CD8-positive, alpha-beta memory T cell (primary cell): ENCODE measurements at places on chromosomes 1 and 21.

- DNase-seq, result no peak
Observed at GRCh38 chr1:28956038-28956464, 41.7 kb downstream of the EPB41 start.

DNA sequence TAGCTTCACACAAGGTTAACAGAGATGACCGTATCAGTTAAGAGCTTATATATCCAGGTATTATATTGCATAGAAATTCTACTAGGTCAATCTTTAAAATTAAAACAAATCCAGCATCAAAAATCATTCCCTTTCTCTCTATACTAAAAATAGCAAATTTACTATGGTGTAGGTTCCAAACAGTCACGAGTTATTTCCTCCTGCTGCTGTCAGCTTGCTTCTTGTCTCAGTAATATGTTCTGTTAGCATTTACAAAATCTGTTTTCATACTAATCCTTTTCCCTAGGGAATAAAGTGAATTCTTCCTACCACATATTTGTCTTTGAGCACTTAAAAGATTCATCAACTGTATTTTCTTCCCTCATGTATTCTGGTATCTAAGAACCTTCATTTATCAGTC lies 2.5 kb downstream of the WDR26 start:
- no peak for DNase-seq

GRCh38 chr21:37337179-37337578 lies 29.4 kb upstream of the DYRK1A start:
- no peak for DNase-seq

- DNase-seq, result no peak
Observed at GRCh38 chr1:47507881-47508701, 70.2 kb downstream of the FOXD2 start.
